ENCODE measurements at places on chromosomes 5 and 9.

- H3K27me3 ChIP-seq, result no peaks in the 10 kb centered on the region
- H3K27ac ChIP-seq, result no peak overlapping the region
- no peaks in the 10 kb centered on the region for H3K4me1 ChIP-seq
- DNase-seq, result no peak
- peaks cover 15% of the 10 kb centered on the region for H3K36me3 ChIP-seq
Measured at GRCh38 chr9:136855461-136856078, 3.4 kb downstream of the MAMDC4 start.

DNA sequence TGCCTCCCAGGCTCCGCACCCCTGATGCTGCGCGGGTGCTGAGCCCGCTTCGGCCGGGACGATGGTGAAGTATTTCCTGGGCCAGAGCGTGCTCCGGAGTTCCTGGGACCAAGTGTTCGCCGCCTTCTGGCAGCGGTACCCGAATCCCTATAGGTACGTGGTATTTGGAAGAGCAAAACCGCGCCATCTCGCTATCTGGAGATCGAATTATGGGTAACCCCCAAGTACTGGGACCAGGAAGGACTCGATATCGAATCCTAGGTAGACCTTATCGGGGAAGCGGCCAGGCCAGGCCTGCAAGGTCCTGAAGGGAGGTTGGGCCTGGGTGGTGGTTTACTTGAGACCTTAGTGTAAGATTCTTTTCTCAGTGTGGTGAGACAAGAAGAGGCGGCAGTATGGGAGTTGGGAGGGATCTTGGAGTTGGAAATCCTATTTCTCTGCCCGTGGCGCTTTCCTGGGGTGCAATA is 359 bp downstream of the PRELID1 start:
- DNase-seq, result no peak
- peaks cover 58% of the 10 kb centered on the region for H3K36me3 ChIP-seq
- H3K27ac ChIP-seq, result peak overlapping the region; percentile 87
- peaks cover 57% of the 10 kb centered on the region for H3K4me1 ChIP-seq

DNA sequence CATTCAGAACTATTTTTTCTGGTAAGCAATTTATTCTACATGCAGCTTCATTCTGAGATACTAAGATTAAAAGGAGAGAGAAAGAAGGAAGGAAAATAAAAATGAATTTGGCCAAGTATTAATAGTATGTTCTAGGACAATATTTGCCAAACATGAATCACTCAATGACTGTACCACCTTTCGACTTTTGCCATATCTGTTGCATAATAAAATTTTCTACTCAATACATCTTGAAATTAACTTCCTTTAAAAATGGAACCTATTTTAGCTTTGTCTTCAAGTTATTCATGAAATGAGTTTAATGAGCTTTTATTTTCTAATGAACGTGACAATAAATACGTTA is 111.8 kb downstream of the MARCHF3 start:
- no peak for DNase-seq
- H3K4me3 ChIP-seq, result no peak overlapping the region
- H3K27me3 ChIP-seq, result no peaks in the 10 kb centered on the region
- no peaks in the 10 kb centered on the region for H3K4me1 ChIP-seq
- no peak overlapping the region for H3K27ac ChIP-seq

DNA sequence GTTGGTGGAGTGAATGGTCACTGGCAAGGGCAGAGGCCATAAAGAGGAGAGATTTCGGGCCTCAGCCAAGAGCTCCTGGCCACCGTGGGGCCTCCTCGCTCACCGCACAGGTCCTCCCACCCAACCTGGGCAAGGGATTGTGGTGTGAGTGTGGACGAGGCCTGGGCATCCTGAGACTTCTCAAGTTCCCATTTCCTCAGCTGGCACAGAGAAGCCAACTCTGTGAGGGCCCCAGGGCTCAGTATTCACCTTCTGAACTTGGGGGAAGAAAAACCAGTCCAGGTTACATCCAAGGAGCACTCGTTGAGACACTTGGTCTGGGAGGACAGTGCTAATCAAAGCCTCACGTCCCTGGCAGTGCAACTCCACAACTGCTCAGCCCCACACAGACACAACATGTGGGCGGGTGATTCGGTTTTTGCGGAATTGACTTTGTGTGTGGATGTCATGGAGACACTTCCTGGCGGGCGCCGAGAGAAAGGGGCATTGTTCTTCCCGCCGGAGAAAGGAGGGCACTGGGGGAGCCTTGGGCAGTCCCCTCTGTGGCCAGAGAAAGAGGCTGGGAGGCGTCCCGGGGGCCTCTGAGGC is 28.5 kb upstream of the NKD2 start:
- no peak overlapping the region for H3K4me3 ChIP-seq
- H3K4me1 ChIP-seq, result peaks cover 39% of the 10 kb centered on the region
- DNase-seq, result no peak
- H3K27me3 ChIP-seq, result peaks cover 4% of the 10 kb centered on the region

- peaks cover 21% of the 10 kb centered on the region for H3K4me1 ChIP-seq
- no peak for DNase-seq
- peaks cover 8% of the 10 kb centered on the region for H3K36me3 ChIP-seq
- H3K27ac ChIP-seq, result no peak overlapping the region
- H3K4me3 ChIP-seq, result no peak overlapping the region
- no peaks in the 10 kb centered on the region for H3K27me3 ChIP-seq
Measured at GRCh38 chr9:69519470-69520240, 152.5 kb downstream of the APBA1 start.

Measured in activated T-helper 2 cell treated with anti-CD3 and anti-CD28 coated beads, Interferon-gamma antibody, Interleukin-2, Interleukin-4, amounts not matched to agents 10 μg/mL and 5 μg/mL and 100 μg/mL, durations not matched to agents 14 hours and 24 hours and 36 hours (primary cell).